ENCODE measurements at places on chromosomes 11 and 22.

DNA sequence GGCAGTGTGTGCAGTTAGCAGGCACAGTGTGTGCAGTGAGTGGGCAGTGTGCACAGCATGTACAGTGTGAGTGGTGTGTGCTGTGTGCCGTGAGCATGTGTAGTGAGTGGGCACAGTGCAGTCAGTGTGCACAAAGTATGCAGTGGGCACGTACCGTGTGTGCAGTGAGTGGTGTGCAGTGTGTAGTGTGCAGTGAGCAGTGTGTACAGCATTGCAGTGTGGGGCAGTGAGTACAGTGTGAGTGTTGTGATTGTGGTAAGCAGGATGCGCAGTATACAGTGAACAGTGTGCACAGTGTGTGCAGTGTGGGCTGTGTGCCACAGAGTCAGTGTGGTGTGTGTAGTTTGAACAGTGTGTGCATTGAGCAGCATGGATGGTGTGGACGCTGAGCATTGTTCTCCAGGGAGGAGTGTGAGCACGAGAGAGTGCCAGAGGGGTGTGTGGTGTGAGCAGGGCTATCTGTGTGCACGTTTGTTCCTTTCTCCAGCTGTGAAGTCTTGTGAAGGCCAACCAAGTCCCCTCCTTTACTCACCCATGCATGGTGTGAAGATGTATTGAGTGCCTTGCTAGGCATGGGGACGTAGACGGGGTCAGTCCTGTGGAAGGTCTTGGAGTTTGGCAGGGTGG lies 3.0 kb downstream of the SHANK3 start:
- no peak for DNase-seq

- DNase-seq: no peak
Measured at GRCh38 chr22:43884600-43885318, 7.1 kb downstream of the PNPLA5 start.

DNA sequence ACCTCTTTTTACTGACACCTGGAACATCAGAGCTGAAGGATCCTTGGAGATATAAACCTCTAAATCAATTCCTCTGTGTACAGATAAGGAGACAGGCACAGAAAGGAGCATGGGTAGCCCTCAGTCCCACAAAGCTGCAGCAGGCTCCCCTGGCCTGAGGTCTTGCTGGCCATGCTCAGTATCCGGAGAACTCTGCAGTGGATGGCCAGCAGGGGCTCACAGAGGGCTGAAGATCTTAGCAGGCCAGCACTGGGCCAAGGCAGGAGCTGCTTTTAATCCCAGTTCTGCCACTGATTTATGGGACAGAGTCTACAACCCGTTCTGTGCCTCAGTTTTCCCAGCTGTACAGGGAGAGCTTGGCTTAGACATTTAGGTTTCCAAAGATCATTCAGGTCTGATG lies 52.6 kb upstream of the LRRC32 start:
- DNase-seq: no peak

- no peak for DNase-seq
Measured at GRCh38 chr11:76209973-76210930, 4.0 kb upstream of the WNT11 start.

DNA sequence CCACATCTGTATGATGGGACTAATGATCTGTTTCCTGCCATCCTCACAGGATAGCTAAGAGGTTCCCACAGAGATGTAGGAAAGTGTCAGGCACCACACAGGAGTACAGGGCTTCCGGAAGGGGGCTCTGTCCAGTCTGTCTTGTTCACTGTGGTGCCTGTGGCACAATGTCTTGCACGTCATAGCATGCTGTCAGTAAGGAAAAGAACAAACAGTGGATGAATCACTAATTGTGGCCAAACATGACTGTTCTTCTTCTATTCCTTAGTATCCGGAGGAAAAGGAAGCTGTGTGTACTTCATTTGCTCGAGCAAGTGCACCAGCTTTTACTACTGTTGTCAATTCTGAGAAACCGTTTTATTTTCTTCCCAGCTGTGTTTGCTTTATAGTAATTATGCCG lies 73.4 kb upstream of the YWHAH start:
- no peak for DNase-seq

DNA sequence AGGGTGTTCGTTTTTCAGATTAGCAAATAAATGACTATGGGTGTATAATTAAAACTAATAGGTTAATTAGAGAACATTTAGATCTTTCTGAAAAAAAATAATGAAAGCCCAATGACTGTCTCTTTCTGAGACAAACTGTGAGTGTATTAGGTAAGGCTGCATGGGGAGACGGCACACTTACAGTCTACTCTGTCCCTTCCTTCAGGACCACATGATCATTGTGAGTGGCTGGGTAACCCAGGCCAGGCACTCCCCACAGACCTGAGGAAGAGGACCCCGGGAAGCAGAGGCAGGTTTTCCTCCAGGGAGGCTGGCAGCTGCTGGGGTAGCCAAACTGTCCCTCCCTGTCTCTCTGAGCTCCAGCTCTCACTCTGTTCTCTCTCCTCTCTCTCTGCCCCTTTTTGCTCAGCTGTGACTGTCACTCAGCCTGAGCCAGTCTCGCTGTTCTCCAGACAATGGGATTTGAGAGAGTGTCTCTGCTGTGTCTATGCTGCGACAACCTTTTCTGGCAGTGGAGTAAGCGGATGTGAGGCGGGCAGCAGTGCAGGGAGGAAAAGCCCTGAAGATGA lies 83.1 kb upstream of the NCAM1 start:
- DNase-seq: no peak

DNA sequence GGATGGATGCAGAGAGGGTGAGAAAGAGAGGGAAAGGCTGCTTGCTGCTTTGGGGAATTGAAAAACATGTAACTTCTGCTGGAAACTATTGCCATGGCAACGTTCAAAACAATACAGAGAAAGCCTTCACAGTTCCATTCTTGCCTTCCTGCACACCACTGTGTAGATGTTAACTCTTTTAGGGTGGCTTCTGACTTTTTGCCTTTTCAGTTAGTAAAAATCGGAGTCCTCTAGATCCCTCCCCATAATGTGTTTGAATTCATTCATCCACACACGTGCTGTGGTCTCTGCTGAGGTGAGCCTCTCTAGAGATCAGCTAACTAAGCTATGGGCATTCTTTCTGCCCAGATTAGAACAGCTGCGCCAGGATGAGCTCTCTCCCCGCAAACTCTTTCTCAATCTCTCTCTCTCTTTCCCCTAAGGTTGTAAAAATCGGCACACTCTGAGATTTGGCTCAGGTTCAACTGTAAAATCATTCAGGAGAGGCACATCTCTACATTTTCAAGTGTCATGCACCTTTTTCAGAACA lies 1178.3 kb downstream of the LRRC4C start:
- no peak for DNase-seq

GRCh38 chr22:26170795-26171580 lies 1.7 kb downstream of the SEZ6L start:
- DNase-seq: no peak

DNA sequence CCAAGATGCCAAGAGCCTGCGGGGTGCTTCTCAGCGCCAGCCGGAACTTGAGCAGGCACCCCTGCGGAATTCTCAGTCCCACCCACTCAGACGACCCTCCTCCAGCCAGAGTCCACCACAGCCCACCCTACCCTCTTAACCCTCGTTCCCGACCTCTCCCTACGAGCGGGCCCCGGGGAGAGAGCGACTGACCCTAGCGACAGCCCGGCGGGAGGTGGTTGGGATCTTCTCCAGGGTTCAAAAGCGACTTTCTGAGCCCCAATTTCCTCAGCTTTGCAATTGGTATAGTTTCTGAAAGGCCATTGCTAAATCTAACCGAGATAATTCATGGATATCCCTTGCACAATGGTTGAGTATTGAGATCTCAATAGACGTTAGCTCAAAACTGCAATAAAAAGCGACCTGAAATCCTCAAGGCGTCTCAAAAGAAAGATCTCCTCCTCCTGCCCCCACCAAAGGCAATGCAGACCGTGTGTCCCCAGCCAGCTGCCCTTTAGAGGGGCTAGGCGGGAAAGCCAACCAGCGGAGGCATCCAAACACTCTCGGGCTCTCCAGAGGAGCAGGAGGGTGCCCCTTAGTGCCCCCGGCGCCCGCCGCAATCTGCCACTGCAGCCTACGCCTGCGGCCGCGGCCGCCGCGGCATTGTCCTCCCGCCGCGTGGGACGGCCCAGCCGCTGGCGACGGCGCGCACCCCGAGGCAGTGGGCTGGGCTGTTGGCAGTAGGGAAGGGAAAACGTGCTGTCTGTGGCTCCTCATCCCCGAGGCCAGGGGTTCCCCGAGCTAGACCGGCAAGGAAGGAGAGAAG lies 1.5 kb upstream of the SLC6A5 start:
- DNase-seq: no peak

GRCh38 chr11:95684701-95685100 lies 104.9 kb downstream of the FAM76B start:
- no peak for DNase-seq

DNA sequence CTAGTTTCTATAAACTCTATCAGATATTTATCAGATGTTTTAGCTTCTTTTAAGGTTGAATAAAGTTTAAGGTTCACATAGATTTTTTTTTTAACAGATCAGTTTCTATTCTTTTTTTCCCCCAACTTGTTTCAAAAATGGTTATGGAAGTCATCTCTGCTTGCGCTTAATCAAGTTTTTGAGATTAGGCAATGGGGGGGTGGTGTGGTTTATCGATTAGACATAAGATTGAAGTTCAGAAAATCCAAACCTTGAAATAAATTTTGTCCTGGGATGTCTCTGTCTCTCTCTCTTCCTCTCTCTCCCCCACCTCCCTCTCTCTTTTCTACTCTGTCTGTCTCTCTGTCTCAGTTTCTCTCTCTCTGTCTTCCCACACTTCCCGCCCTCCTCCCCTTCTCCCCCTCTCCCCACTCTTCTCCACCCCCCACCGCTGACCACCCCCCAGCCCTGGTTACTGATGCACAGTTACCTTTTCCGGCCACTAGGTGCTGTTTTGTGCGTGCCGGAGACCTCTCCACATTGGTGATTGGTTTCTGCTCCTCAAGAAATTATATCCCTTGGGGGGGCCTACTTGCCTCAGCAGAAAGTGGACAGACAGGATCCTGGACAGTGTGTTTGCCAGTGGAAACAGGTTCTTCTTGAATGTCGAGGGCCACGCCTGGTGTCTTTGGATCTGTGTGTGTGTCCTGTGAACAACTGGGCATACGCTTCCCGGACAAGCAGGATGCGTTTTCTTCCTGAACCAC lies 29.7 kb upstream of the ANO1 start:
- DNase-seq: no peak

GRCh38 chr22:47204002-47204979 lies 441.8 kb downstream of the TBC1D22A start:
- DNase-seq: no peak

GRCh38 chr22:49132009-49132408 lies 695.7 kb downstream of the BRD1 start:
- DNase-seq: no peak

DNA sequence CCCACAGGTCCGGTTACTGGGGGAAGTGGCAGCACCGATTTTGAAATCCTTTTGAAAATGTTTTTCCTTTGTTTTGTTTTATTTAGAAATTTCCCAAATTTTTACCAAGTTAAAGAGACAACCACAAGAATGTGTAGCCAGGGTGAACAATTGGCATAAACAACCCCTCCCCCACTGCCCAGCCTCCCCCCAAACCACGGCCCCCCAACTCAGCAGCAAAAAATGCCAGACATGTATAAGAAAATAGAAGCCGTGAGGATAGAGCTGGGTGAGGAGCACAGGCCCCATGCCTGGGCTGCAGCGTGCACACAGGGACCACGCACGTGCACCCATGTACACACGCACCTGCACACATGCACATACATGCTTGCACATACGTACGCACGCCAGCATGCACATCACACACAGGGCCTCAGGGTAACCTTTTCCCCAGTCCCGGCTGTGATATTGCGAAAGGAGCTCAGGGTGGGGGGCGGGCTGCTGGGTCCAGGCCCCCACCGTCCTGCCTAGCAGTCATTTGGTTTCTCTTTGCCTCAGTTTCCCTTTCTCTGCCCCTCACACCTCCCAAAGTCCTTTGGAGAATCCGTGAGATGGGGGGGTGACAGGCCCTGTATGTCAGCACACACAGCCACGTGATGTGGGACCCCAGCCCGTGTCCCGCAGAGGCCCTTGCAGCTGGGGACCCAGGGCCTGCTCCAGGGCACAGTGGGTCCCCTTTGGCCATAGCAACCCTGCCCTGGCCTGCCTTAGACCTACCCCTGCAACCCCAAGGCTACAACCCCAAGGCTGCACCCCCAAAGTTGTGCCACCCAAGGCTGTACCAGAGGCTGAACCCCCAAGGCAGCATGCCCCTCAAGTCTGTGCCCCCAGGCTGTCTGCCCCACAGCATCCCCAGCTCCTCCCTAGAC lies 42.9 kb downstream of the IGF2 start:
- DNase-seq: no peak

All from NCI-H187 (cell line).